ENCODE measurements at places on chromosomes 12 and 14. TPM values are rescaled to one million over a fixed set of nuclear protein-coding genes. Genes with fewer than 3 reads are reported as not detected.

- peak overlapping the region; percentile 61 for H3K27ac ChIP-seq
- H3K4me3 ChIP-seq, result no peak overlapping the region
- DNase-seq, result no peak
- peaks cover 22% of the 10 kb centered on the region for H3K4me1 ChIP-seq
These were observed 81.4 kb upstream of the FERMT2 start for GRCh38 chr14:53032161-53032803.

- no peaks in the 10 kb centered on the region for H3K27me3 ChIP-seq
- H3K4me1 ChIP-seq, result peaks cover 23% of the 10 kb centered on the region
- no peak overlapping the region for H3K4me3 ChIP-seq
- H3K27ac ChIP-seq, result peak overlapping the region; percentile 21
- H3K36me3 ChIP-seq, result peaks cover 91% of the 10 kb centered on the region
These were observed 28.7 kb downstream of the GIT2 start for GRCh38 chr12:109967383-109968031.

- no peak overlapping the region for H3K4me3 ChIP-seq
- no peak overlapping the region for H3K27ac ChIP-seq
- peaks cover 7% of the 10 kb centered on the region for H3K36me3 ChIP-seq
- no peaks in the 10 kb centered on the region for H3K27me3 ChIP-seq
- H3K4me1 ChIP-seq, result peaks cover 25% of the 10 kb centered on the region
- no peak for DNase-seq
These were observed 98.6 kb upstream of the FKBP4 start for GRCh38 chr12:2696136-2696535.

DNA sequence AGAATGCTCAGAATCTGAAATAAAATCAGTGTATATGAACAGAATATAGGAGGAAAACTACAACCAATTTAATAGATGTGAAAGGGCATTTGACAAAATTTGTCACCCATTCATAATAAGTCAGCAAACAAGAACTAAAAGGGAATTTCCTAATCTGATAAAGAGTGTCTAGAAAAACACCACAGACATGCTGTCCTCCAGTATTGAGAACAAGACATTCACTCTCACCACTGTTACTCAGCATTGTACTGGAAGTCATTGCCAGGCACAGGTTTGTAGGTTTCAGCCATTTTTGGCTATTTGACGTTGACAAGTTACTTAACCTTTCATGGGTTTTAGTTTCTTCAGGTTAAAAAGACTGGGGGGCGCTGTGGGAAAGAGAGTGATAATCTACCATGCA, 13.2 kb downstream of the EIF2S1 start:
- H3K27ac ChIP-seq, result no peak overlapping the region
- H3K4me1 ChIP-seq, result peaks cover 3% of the 10 kb centered on the region
- H3K27me3 ChIP-seq, result no peaks in the 10 kb centered on the region
- DNase-seq, result no peak

DNA sequence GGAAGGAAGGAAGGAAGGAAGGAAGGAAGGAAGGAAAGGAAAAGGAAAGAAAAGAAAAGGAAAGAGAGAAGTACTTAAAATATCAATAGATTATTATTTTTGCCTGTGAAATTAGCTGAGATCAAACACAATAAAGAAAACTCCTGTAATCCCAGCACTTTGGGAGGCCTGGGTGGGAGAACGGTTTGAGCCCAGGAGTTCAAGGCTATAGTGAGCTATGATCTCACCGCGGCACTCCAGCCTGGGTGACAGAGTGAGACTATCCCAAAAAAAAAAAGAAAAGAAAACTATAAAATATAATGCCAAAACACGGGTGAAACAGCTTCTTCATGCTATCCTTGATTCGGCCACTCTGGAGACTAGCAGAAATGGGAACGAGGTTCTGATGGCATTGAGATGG, 26.2 kb upstream of the CKAP4 start:
- no peak for DNase-seq
- H3K36me3 ChIP-seq, result no peaks in the 10 kb centered on the region
- H3K4me1 ChIP-seq, result no peaks in the 10 kb centered on the region
- H3K4me3 ChIP-seq, result no peak overlapping the region
- no peaks in the 10 kb centered on the region for H3K27me3 ChIP-seq
- H3K27ac ChIP-seq, result no peak overlapping the region

DNA sequence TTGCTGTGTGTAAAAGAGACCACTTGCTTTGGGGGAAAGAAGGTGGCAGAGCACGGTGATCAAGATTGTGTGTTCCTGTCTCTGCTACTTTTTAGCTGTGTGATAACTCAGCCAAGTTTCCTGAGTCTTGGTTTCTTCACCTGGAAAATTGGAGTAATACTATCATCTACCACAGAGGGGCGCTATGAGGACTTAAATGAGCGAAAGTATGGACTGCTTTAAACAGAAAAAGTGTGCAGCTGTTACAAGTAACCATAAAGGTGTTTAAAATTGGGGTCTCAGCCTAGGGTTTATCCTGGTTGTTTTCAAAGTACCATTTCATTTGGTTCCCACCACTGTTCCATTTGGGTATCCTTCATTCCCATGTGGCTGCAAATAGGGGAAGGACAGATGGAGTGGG, 65.9 kb upstream of the WSCD2 start:
- no peaks in the 10 kb centered on the region for H3K4me1 ChIP-seq
- no peak overlapping the region for H3K27ac ChIP-seq
- no peaks in the 10 kb centered on the region for H3K36me3 ChIP-seq
- peaks cover 64% of the 10 kb centered on the region for H3K27me3 ChIP-seq
- no peak for DNase-seq

DNA sequence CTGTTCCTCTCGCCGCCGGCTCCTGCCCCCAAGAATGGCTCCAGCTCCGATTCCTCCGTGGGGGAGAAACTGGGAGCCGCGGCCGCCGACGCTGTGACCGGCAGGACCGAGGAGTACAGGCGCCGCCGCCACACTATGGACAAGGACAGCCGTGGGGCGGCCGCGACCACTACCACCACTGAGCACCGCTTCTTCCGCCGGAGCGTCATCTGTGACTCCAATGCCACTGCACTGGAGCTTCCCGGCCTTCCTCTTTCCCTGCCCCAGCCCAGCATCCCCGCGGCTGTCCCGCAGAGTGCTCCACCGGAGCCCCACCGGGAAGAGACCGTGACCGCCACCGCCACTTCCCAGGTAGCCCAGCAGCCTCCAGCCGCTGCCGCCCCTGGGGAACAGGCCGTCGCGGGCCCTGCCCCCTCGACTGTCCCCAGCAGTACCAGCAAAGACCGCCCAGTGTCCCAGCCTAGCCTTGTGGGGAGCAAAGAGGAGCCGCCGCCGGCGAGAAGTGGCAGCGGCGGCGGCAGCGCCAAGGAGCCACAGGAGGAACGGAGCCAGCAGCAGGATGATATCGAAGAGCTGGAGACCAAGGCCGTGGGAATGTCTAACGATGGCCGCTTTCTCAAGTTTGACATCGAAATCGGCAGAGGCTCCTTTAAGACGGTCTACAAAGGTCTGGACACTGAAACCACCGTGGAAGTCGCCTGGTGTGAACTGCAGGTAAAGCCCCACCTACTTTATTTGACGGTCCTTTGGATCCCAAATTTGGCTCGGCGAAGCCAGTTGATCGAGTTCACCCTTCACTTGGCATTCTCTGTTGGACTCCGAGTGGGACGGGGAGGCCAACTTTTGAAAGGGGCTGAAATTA, 1.5 kb downstream of the WNK1 start:
- H3K4me1 ChIP-seq, result peaks cover 85% of the 10 kb centered on the region
- peak; percentile 50 for DNase-seq
- H3K27ac ChIP-seq, result peak overlapping the region; percentile 99
- H3K4me3 ChIP-seq, result peak overlapping the region; percentile 92
- H3K36me3 ChIP-seq, result no peaks in the 10 kb centered on the region
- no peaks in the 10 kb centered on the region for H3K27me3 ChIP-seq

DNA sequence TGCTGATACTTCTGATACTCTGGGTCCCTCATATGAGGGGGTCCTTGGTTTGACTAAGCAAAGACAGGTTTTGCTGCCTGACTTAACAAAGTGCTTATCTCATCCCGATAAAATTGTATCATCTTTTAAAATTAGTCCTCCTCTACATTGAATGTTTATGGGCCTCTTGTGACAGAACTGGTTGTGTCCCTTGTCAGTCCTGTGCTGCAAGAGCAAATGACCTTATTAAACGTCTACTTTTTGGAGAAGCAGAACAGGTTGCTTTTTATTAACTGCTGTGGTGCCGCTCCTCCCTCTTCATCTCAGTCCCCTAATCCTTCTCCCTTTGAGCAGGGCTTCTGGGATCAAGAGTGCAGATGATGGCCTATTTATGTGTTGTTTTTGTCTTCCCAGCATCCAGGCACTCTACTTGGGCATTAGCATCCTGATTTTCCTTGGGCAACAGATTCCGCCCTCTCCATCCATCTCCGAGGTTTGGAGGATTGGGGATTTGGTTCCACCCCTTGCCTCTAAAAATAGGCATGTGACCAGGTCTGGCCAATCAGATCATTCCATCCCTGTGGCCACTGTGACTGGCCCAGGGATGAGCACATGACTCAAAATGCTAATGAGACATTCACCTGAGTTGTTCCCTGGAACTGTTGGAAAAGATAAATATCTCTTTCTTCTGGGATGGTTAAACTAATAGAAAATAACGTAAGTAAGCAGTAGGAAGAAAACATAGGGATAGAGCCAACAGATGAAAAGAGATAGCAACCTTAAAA, 2.9 kb upstream of the DENR start:
- H3K27ac ChIP-seq, result no peak overlapping the region
- DNase-seq, result no peak
- no peak overlapping the region for H3K4me3 ChIP-seq
- peaks cover under 1% of the 10 kb centered on the region for H3K36me3 ChIP-seq
- H3K27me3 ChIP-seq, result no peaks in the 10 kb centered on the region
- peaks cover 21% of the 10 kb centered on the region for H3K4me1 ChIP-seq

- no peaks in the 10 kb centered on the region for H3K4me1 ChIP-seq
- H3K27me3 ChIP-seq, result no peaks in the 10 kb centered on the region
- no peak overlapping the region for H3K27ac ChIP-seq
- H3K4me3 ChIP-seq, result no peak overlapping the region
These were observed 120.2 kb downstream of the MON2 start for GRCh38 chr12:62586850-62587249.

The ACAD10 gene
- 36.6 TPM for total RNA-seq

The PMCH gene
- not detected for total RNA-seq

The KIF21A gene
- 49.8 TPM for total RNA-seq

The TAS2R46 gene
- total RNA-seq, result 0.30 TPM
